ENCODE measurements at places on chromosomes 6 and 20.

GRCh38 chr6:135235716-135236115 lies 54.6 kb downstream of the MYB start:
- no peak for DNase-seq

DNA sequence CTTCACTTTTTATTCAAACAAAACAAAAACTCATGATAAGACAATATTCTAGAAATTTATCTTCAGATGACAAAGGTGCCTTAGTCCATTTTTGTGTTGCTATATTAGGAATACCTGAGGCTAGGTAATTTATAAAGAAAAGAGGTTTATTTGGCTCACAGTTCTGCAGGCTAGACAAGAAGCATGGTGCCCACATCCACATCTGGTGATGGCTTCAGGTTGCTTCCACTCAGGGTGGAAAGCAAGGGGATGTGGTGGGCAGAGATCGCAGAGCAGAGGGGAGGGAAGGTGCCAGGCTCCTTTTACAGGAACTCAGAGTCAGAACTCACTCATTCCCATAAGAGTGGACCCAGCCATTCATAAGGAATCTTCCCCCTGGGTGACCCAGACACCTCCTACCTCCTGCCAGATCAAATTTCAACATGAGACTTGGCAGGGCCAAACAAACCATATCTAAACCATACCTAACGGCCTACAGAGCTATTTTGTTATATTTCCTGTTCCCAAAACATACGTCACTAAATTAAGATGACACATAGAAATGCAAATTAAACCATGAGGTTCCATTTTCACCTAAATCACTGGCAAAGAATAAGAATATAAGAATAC lies 26.4 kb downstream of the ABHD12 start:
- DNase-seq = no peak

DNA sequence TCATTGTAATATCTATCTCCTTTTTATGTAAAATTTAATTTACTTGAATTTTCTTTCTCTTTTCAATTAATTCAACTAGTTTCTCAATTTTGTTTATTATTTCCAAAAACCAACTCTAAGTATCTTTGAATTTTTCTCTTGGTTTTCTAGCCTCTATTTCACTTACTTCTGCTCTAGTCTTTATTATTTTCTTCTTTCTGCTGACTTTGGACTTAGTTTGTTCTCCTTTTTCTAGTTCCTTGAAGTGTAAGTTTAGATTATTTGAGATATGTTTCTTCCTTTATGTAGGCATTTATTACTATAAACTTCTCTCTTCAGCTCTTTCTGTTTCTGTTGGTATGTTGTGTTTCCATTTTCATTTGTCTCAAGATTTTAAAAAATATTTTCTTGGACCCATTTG lies 70.8 kb downstream of the TNFAIP3 start:
- DNase-seq = no peak

GRCh38 chr6:157748839-157749571 lies 74.0 kb upstream of the SNX9 start:
- no peak for DNase-seq

- DNase-seq = peak; percentile 80
Observed at GRCh38 chr20:38152621-38153221, 12.3 kb downstream of the TGM2 start.

GRCh38 chr20:45051204-45052060 lies 49.5 kb downstream of the KCNS1 start:
- DNase-seq = no peak

DNA sequence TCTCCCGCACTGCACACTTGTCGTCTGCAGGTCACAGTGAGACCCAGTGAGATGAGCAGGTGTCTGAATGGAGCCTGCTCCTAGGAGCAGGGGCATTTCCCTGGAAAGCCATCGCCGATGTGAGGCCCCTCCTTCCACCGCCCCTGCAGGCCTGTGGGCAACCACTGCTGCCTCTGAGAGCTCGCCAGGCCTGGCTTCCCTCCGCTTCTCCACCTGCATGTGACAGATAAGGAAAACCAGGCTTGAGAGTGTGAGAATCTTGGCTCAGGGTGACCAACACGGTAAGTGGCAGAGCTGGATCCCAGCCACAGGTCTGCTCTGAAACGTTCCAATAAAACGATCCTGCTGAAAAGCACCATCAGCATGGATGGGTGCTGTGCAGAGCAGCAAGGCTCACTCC lies 332.8 kb downstream of the CDH4 start:
- no peak for DNase-seq

- no peak for DNase-seq
Observed at GRCh38 chr6:169028343-169028742, 225.3 kb downstream of the THBS2 start.

DNA sequence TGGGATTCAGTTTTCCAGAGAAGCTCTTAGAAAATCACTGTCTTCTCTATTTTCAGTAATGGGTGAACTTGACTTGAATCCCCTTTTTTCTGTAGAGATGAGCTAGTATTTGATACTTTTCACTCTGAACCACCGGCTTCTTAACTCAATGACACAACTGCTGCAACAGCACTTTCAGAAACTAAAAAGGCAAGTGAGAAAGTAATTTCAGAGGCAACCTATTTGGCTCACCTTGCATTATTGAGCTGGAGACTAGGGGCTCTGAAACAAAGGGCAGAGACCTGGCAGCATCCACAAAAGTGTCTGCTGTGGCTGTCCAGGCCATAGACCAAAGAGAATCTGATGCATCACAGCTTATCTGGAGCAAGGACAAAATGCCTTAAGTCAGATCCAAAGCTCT lies 289.8 kb upstream of the IRAK1BP1 start:
- no peak for DNase-seq

GRCh38 chr20:47795214-47795907 lies 10.1 kb upstream of the SULF2 start:
- no peak for DNase-seq

DNA sequence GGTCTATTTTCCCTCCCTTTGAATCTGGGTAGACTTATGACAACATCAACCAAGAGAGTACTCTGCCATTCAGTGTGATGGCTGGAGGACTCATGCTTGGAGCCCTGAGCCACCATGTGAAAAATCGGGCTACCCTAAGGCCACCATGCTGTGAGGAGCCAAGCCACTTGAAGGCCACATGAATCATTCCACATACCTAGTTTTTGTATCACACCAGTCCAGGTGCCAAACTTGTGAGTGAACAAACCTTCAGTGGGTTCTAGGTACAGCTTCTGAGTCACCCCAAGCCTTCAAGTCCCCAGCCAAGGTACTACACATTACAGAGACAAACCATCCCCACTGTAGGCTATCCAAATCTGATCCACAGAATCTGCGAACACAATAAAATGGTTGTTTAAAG lies 37.4 kb upstream of the E2F3 start:
- no peak for DNase-seq

GRCh38 chr6:139014945-139015344 lies 13.6 kb upstream of the ABRACL start:
- no peak for DNase-seq

GRCh38 chr6:111683749-111684267 lies 78.1 kb upstream of the TRAF3IP2 start:
- DNase-seq = no peak

DNA sequence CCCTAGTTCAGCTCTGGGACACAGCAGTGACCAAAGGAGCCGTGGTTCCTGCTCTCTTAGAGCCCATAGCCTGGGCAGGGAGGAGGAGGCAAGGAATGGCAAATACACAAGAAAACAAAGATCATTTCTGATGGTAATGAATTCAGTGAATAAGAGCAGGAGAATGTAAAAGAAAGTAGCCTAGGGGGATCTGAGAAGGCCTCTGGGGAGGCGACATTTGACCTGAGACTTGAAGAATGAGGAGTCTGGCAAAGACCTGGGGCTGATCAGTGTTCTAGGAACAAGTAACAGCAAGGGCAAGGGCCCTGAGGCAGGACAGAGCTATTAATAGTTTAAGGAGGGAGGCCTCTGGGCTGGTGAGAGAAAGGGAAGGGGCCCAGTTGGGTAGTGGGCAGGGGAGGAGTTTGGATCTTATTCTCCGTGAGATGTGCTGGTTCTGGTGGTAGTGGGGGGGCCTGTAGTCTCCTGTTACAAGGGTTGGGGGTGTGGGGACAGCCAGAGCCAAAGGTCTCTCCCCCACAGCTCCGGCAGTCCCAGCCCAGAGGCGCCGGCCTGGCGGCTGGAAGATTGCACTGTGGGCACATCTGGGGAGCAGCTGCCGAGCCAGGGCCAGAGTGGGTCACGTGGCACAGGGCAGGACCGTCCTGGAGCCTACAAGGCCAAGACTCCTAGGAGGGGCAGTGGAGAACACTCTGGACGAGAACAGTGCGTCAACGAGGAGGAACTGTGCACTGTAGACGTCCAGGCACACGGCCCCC lies 9.3 kb upstream of the ID1 start:
- DNase-seq = peak; percentile 78

DNA sequence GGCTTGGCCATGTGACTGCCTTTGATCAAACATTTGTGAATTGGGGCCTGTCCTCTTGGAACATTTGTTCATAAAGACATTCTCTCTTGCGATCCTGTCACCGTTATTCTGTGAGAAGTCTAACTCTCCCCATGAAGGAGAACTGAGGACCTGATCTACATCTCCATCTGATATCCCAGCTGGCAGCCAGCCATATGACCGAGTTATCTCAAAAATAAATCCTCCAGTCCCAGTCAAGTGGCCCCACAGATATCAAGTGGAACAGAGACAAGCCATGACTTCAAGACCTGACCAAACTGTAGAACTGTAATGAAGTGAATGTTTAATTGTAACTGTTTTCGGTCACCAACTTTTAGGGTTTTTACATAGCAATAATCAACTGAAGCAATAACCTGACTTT lies 25.7 kb downstream of the SNX3 start:
- DNase-seq = no peak

- peak; percentile 46 for DNase-seq
Observed at GRCh38 chr6:170114956-170115855, 175.7 kb downstream of the DLL1 start.

- no peak for DNase-seq
Observed at GRCh38 chr20:48621376-48622078, 206.3 kb downstream of the PREX1 start.

DNA sequence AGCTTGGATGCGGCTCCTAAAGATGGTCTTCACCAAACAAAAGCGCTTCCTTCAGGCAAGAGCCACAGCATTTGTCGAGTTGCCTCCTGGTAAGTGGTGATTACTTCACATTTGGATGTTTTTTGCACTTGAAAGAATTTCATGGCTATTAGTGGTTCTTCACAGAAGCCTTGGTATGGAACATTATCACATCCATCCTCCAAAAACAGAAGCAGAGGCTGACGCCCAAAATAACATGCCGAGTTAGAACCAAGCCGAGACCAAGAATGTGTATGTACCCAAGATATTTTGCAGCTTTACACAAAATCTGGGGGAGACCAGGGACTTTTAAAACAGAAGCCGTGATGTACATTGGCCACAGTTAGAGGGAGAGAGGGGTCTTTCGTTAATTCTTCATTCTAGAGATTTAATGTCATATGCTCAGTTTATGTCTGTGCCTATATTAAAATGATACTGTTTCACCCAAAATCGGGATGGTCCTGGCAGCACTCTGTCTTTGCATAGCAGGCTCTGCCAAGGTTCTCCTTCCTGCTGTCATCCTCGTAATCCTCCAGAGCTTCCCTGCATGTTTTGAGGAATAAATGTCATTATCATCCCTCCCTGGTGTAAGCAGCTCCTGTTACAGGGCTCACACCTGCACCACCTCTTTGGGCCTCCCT lies 109.3 kb downstream of the TMEM242 start:
- DNase-seq = no peak

- DNase-seq = no peak
Observed at GRCh38 chr6:67353861-67354260, 1281.2 kb upstream of the ADGRB3 start.
